ENCODE measurements at places on chromosomes 16 and 17.

DNA sequence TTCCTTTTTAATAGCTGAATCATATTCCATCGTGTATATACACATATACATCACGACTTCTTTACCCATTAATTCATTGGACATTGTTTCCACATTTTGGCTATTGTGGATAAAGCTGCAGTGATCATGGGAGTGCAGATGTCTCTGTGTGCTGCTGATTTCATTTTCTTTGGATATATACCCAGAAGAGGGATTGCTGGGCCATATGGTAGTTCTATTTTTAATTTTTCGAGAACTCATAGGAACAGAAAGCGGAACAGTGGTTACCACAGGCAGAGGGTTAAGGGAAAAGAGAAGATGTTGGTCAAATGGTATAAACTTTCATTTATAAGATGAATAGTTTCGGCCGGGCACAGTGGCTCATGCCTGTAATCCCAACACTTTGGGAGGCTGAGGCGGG, 187.4 kb upstream of the MYOCD start:
- no peak for DNase-seq

DNA sequence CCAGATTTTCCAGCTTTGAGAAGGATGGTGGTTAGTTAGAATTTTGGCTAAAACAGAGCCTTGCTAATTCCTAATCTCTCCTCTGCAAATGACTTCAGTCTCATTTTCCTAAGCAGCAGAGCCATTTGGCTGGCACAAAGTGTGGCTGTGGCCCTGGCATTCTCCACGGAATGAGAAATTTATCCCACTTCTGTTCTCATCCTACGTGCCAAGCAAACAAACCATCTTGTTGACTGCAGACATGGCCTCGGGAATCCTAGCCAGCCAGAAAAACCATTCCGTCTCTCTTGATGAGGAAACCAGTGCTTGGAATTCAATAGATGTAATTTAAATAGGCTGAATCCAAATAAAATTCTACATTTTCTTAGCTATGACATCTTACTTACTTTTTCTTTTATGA, 34.1 kb upstream of the ELAC2 start:
- no peak for DNase-seq

DNA sequence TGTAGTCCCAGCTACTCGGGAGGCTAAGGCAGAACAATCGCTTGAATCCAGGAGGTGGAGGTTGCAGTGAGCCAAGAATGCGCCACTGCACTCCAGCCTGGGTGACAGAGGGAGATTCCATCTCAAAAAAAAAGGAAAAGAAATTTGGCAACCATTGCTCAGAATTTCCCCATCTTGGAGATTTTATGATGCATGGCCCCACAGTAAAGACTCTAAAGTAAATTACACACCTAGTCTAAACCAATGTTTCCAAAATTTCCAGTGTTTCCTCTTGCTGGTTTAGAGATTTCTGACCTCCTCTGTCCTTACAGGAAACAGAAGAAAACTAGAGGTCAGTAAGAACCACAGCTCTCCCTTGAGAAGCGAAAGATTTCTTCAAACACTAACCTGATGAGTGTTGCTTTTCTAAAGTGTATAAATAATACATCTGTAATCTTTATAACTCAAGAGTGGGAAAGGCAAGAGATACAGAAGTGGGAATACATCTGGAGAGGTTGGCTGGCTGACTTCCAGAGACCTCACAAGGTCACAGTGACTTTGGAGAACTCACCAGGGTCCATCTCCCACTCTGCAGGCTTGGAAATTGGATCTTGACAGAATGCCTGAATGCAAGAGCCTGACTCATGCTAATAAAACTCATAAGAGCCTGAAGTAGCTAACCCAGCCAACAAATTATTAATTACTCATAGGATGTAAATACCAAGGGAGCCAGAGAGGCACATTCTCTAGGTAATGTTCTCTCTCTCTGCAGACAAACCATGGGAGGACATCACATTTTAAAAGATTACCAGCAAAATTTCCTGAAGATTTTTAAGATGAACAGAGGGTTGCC, 8.8 kb downstream of the ADAT1 start:
- peak; percentile 55 for DNase-seq

DNA sequence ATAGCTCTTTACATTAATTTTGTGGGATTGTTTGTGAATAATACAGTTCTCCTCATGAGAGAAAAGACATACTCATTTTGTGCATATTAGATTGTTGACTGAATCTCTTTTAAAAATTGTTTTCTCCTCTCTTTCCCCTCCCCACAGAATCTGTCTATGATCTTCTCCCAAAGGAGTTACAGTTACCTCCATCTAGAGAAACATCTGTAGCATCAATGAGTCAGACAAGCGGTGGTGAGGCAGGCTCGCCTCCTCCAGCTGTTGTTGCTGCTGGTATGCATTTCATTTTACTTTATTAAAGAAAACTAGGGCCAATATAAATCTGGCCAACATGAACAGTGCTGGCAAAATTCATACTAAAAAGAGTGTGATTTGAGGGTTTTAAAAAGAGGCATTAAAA, 60.5 kb downstream of the NFAT5 start:
- no peak for DNase-seq

GRCh38 chr16:48347191-48347865, 37.9 kb downstream of the SIAH1 start:
- peak; percentile 35 for DNase-seq

- peak; percentile 76 for DNase-seq
Measured at GRCh38 chr17:43398724-43399595, at the start of gene ARL4D. ARL4D (plus strand) TSS chr17:43398993; CDS start chr17:43399733, 740 bp downstream.

- no peak for DNase-seq
Measured at GRCh38 chr16:28027055-28027454, 36.5 kb downstream of the GSG1L start.

- DNase-seq = peak; percentile 39
Measured at GRCh38 chr16:87550495-87550961, 51.8 kb upstream of the JPH3 start.

GRCh38 chr17:8326511-8327302, 12.9 kb upstream of the ODF4 start:
- no peak for DNase-seq

DNA sequence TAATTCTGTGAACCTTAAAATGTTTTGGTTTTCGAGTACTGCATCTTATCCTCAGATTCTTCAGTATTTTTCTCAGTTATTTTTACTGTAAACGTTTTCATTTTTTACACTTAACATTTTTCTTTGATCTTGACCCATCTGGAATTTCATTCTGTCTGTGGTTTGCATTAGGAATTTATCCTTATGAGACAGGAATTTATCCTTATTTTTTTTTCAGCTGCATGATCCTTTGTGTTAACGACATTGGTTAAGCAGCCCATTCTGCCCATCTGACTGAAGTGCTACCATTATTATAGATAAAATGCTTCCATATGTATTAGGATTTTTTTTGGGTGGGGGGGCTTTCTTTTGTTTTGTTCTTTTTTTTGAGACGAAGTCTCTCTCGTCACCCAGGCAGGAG, 41.0 kb downstream of the SNX29 start:
- no peak for DNase-seq

DNA sequence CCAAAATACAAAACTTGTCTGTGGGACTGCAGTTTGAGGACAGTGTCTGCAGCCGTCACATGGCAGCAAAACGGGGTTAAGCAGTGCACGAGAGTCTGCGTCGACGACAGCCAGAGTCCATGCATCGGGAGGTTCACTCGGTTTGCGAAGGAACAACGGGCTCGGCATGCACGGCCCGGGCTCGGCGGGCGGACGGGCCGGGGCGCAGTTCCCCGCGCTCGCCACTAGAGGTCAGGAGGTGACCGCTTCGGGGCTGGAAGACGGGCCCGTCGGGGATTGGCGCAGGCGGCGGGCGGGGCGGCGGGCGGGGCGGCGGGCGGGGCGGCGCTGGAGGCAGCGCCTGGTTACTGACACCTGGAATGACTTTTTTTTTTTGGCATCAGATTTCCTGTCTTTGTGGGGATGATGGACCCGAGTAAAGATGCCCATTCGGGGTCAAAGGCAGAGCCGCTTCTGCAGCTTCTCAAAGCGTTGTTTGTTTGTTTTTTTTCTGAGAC, 6.5 kb downstream of the SCGB1C2 start:
- DNase-seq = peak; percentile 48

DNA sequence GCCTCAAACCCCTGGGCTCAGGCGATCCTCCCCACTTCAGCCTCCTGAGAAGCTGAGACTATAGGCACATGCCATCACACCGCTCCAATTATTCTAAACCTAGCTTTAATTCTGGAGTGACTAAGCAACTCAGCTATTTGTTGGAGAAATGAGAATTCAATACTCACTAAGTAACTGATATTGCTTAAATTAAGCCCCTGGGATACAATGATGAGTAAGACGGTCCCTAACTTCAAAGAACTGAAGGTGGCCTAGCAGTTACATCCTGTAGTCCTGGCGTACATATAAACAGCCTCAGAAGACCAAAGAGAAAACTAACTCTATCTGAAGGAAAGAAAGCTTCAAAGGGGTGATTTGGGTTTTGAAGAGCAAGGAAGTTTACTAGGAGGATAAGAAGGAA, 25.0 kb downstream of the XPO6 start:
- no peak for DNase-seq

- no peak for DNase-seq
Measured at GRCh38 chr17:72772331-72772821, 320.1 kb downstream of the SLC39A11 start.

DNA sequence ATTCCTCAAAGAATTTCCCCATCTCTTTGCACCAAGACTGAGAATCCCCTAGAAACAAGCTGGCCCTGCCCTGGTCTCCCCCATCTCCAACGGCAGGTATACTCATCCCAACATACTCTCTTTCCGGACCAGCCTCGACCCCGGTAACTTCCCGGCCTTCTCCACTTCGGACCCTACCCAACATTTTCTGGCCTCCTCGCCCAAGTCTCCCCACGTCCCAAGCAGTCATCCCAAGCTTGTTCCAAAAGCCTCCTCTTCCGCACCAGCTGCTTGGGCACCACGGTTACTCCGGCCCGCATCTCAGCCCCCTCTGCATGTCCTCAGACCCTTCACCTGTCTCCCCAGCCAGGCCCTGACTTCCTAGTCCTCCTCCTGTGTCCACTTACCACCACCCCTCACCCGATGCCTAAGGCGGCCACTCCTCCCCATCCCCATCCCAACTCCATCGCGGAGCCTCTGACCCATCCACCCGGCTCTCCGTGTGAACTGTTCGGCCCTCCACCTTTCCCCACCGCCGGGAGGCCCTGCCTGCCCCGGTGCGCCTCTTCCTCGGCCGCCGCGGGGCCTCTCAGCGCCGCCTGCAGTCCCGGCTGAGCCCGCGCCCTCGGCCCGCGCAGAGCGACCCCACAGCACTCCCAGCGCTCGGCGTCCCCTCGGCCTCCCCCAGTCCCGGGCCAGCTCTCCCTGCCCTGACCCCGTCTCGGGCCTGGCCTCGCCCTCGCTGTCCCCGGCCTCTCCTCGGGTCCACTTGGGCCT, 994 bp downstream of the PITPNA start:
- DNase-seq = no peak

DNA sequence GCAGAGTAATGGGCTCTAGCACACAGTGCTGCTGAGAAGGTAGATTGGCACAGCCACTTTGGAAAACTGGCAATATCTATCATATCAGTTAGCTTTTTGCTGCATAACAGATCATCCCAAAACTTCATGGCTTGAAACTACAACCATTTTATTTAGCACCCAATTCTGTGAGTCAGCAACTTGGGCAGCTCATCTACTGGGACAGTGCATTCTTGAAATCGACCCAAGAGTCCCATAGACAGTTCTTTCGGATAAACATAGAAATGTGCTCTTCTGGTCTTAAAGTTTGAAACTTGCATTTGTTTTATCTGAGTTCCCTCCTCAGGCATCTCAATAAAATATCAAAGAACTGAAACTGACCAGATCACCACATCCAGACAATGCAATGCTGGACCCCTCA, 76.7 kb downstream of the CEP112 start:
- DNase-seq = no peak

- DNase-seq = no peak
Measured at GRCh38 chr16:86653285-86654006, 75.1 kb downstream of the FOXL1 start.

GRCh38 chr16:23482778-23483177, 27.5 kb downstream of the GGA2 start:
- DNase-seq = no peak

- no peak for DNase-seq
Measured at GRCh38 chr16:51408357-51408756, 257.3 kb upstream of the SALL1 start.

- DNase-seq = no peak
Measured at GRCh38 chr16:23504076-23504452, 6.2 kb downstream of the GGA2 start.

DNA sequence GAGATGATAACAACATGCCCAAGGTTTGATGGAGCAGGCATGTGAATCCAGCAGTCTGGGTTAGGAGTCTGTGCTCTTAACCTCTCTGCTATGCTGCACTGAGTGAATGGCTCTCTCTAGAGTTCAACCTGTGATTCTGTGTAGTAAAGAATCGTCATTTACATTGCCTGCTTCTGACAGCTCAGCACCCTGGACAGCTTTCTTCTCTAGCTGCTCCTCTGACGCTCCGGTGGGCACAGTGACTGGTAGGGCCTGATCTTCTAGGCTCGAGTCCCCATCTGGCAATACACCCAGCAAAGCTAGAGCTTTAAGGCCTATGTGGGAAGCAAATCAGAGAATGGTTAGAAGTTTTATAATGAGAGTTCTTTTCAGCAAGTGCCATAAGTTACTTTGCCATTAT, 85.3 kb upstream of the ATP2A3 start:
- DNase-seq = no peak

DNA sequence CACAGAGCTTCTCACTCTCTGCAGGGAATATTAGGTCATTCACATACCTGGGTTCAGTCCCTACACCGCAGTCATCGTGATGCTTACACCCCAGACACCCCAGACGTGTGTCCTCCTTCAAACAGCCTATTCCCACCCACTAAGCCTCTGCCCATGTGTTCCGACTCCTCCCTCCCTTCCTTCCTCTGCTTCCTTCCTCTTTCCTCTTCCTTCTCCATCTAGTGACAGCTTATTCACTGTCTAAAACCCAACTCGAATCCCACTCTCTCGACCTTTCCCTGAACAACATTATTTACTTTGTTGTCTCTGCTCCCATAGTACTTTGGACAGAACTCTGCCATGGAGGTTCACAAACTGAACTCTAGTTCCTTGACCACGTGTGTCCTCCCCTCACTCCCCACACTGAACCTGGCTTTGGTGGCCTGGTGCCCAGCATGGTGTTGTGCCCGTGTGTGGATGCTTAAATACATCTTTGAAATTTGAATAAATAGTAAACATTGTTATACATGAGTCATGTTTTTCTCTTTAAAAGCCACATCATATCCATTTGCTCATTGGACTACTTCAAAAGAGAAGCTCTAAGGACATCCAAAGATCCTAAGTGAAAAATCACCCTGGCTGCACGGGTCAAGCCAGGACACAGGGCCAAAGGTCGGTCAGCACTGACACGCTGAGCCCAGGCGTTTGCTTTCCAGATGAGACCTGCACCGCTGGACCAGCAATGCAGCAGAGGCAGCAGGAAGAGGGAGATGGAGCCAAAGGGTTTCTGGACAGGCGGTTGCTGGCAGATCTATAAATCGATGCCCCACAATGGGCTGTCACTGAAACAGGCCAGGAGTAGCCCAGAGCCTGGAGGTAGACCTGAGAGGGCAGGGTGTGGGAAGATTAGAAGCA, 14.1 kb upstream of the G6PC1 start:
- DNase-seq = peak; percentile 47

- no peak for DNase-seq
Measured at GRCh38 chr17:77616254-77616731, 342.2 kb upstream of the TNRC6C start.

GRCh38 chr16:88753191-88753590, 31.8 kb downstream of the PIEZO1 start:
- DNase-seq = no peak

GRCh38 chr17:50445730-50446325, 19.8 kb downstream of the ACSF2 start:
- no peak for DNase-seq
